ENCODE measurements at places on chromosomes 11 and 22.

GRCh38 chr11:35115688-35116030, 23.3 kb upstream of the CD44 start:
- no peak for DNase-seq

DNA sequence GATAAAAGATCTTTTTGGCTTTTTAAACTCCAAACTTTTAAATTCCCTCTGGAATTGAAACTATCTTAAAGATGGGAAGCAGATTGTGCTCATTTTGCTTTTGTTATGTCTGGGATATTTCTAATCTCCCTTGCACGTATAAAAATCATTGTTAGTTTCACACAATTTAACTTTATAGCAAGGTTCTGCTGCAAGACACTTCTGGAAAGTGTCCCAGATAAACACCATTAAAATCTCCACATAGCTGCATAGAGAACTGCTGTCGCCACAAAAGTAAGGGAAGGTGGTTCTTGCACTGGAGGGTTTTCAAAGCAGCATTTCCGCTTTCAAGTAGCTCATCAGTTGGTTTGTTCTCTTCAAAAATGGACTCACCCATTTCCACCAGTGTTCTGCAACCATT, 11.8 kb downstream of the PTS start:
- DNase-seq, result no peak

DNA sequence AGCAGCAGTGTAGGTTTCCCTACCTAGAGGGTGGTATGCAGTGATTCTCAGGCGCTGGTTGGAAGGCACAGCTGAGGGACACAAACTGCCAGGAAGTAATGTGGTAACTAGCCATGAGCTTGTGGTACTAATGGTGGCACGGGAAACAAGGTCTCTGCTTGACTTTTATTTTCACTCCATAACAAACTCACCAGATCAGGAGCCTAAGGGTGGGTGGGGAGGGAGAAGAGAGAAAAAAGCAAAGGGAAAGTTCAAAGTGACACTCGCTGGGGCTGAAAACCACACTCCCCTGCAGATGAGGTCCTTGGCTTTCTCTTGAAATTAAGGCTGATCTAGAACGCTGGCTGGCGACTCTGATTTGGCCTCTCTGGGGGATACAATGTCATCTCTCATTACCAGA, 22.0 kb downstream of the TRAF6 start:
- no peak for DNase-seq

- DNase-seq, result no peak
These were observed 723.2 kb downstream of the BRD1 start for GRCh38 chr22:49104434-49104833.

DNA sequence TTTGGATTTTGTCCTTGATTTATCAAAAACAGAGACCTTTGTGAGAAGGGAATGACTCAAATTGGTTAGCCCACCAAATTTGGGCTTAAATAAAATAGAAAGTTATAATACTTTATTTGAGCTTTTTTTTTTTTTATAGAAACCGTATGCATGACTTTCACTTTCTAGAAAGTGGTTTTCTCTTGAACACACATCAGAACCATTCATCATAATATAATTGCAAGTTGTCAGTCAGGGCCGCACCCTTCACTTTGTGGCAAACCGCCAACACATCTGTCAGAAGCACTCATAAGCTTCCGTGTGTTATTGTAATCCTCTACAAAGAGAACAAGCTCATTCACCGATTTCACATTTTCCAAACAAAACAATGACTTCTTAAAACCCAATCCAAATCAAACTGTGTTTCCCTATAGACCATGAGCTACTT, 76.1 kb downstream of the SOX6 start:
- DNase-seq, result no peak

DNA sequence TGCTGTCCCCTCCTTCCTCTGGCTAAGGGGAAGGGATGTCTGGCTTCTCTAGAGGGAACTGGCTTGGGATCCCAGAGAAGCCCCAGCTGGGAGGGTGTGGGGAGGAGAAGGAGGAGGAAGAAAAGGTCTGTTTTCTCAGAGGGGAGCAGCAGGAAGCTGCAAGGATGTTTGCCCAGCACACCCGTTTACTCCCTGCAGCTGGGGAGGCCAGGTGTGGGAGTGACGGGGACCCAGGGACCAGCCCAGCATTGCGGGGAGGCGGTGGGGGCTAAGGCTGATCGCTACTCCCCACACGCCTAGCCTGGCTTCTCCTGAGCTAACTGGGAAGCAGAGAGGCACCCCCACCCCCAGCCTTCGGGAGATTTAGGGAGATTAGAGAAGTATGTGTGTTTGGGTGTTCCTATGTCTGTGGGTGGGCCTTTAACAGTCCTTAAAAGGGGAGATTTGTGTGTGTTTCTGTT, 3.9 kb downstream of the CREB3L1 start:
- no peak for DNase-seq

GRCh38 chr11:61883327-61883726, 8.0 kb downstream of the FADS3 start:
- no peak for DNase-seq

Data from ACHN (cell line).